Effector CD8-positive, alpha-beta T cell (primary cell): ENCODE measurements at places on chromosomes 5 and 9.

DNA sequence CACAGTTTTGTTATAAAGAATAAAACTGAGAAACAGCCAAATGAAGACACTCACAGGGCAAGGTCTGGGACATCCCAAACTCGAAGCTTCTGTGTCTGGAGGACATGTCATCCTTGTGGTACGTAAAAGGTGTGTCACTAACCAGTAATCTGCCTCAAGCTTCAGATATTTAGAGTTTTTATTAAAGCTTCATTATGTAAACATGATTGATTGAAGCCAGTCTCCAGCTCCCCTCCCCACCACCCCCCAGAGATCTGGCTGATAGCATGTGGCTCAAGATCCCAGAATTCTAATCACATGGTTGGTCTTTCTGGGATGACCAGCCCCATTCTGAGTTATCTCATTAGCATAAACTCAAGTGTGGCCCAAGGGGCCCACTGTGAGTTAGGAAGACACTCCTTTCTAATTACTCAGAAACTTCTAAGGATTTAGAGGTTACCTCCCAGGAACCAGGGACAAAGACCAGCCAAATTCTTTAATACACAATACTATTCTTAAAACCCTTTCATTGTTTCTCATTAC is 31.4 kb upstream of the ERAP1 start:
- DNase-seq, result no peak

GRCh38 chr9:138118601-138119071 is 241.1 kb downstream of the CACNA1B start:
- no peak for DNase-seq

- no peak for DNase-seq
Observed at GRCh38 chr9:130741024-130741305, 47.4 kb downstream of the EXOSC2 start.

DNA sequence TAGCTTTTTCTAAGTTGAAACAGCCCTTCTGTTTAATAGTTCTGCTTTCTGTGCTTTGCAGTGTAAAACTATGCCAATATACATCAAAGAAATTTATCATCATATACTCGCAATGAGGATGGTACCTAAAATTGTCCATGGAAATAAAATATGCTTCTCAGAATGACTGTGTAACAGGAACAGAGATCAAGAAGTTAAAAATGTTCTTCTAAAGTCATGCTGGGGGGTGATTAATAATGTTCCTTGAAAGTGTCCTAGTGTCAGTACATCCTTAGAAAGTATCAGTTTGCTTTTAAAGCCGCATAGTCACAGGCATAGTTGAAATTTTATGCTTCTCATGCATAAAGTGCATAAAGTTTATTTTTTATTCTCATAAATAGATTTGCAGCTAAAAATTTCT is 4.0 kb upstream of the LRRC70 start:
- no peak for DNase-seq

- no peak for DNase-seq
Observed at GRCh38 chr5:52895572-52896413, 93.4 kb upstream of the ITGA2 start.
